ENCODE measurements at places on chromosomes 3 and 15.

DNA sequence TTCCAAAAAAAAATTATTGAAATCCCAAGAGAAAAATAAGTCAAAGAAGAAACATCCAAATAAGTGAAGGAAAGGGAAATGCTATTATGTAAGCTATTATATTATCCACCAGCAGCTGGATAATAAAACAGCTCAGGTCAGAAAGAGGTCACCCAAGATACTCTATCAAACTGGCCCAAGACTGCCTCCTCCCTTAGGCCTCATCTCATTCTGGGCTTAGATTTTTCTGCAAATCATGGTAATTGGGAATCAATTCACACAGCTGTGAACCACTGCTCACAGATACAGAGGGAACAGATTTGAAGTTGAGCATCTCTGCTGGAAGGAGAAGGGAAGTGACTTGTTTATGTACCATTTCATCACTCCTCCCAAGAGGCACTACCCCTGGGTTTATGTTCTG, 294.6 kb upstream of the DPPA4 start:
- no peak for DNase-seq

GRCh38 chr3:124653797-124654469, 76.3 kb upstream of the UMPS start:
- no peak for DNase-seq

- DNase-seq: no peak
Measured at GRCh38 chr15:89599021-89599420, 23.8 kb downstream of the TICRR start.

GRCh38 chr3:71064956-71065763, 518.4 kb downstream of the FOXP1 start:
- DNase-seq: peak; percentile 26

GRCh38 chr3:152362086-152362485, 93.4 kb downstream of the MBNL1 start:
- DNase-seq: no peak

- DNase-seq: no peak
Measured at GRCh38 chr3:147701195-147701594, 292.0 kb downstream of the ZIC1 start.

DNA sequence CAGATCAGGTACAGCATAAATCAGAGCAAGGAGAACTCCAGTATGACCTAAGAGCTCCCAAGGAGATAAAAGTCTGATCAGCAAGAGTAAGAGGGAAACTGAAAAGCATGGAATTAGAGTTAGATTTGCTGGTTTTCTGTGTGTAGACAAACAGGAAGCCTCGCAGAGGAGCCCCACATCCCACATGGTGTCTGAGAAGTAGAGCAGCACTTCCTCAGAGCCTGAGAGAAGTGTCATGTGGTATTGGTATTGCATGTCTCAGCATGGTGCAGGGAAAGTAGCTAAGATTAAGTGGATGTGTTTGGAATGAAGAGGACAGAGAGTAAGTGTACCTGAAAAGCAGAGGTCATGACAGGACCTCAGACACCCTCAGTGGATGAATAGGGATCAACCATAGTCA, 175.4 kb upstream of the GBE1 start:
- DNase-seq: no peak

GRCh38 chr15:66043264-66043663, 174.0 kb downstream of the RAB11A start:
- no peak for DNase-seq

- no peak for DNase-seq
Measured at GRCh38 chr3:57691411-57692132, 1.3 kb downstream of the DENND6A start.

DNA sequence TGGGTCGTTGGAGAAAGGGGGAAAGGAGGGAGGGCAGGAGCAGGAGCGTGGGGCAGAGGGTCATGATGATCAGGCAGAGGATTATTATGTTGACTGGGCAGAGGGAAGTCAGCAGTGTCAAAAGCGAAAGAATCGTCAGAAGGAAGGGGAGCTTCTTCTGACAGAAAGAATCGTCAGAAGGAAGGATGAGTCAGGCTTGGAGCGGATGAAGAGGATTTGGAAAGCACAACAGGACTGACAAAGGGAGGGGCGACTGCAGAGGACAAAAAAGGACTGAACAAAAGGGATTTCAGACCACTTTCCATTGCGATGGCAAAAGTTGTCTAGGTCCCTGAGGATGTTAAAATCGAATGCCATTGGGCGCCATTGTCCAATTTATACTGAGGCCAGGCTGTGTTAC, 1053.5 kb downstream of the SI start:
- no peak for DNase-seq

DNA sequence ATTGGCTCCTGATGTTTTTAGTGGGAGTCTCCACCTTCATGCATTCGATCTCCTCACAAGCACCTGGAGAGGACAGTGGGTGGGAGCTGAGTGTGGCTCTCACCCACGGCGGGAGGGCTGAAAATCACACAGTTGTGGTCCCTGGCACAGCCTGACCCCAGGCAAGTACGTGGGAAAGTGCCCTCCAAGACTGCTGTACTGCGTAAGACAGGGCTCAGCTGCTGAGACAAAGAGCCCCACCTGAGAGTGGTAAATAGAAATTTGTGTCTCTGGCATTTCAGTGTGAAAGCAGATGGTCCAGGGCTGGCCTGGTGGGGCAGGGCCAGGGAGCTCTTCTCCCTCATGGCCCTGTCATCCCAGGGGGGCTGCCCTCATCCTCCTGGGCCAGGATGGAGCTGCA, 77.4 kb upstream of the IQSEC1 start:
- no peak for DNase-seq

- DNase-seq: no peak
Measured at GRCh38 chr15:57205996-57206395, 170.3 kb upstream of the CGNL1 start.

DNA sequence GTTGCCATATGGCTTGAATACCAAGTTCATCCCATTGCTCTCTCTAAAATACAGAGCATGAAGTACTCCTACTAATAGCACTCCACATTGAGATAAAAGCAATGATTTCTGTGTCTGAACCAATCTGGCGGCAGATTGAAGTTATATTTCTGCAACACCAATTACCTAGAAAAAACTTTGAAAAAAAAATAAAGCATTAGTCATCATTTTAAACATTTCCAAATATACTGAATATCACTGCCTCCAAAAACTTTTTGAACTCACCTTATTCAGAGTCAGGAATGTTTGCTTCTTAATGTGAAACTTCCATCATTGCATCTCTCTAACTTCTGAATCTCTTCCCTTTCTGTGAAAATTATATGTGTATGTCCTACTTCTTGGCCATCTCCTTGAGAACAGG, 540.5 kb downstream of the GRM7 start:
- DNase-seq: no peak

Measured in RWPE1 (cell line).